Esophagus squamous epithelium (tissue), 5 donors: ENCODE measurements at places on chromosomes 2 and 18.

- no peak for DNase-seq
Observed at GRCh38 chr18:11411048-11411447, 198.3 kb upstream of the SLC35G4 start.

GRCh38 chr18:70296289-70296688 lies 7.4 kb downstream of the SOCS6 start:
- DNase-seq: no peak

DNA sequence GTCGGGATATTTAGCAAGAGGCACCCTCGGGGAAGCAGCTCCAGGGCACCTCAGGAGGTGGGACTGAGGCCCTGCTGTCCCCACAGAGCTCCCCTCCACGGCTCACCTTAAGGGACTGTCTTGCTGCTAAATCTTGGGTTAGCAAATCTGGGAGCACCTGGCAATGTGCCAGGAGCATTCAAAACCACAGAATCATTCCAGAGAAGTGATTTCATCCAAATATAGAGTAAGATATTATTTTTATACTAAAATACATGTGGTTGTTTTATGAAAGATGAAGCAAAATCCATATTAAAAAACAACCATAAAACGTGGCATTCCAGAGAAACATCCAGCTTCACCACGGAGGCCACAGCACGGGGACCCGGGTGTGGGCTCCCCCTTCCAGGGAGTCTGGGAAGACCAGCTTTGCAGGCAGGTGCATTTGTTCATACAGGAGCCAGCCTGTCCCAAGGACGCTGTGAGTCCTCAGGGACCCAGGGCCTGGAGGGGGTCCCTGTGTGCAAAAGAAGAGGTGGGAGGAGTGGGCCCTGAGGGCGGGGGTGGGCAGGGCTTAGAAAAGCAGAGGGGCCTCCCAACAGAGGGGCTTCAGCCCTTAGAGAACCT lies 16.3 kb downstream of the HS1BP3 start:
- no peak for DNase-seq

- no peak for DNase-seq
Observed at GRCh38 chr2:217958206-217958883, 44.5 kb downstream of the TNS1 start.

DNA sequence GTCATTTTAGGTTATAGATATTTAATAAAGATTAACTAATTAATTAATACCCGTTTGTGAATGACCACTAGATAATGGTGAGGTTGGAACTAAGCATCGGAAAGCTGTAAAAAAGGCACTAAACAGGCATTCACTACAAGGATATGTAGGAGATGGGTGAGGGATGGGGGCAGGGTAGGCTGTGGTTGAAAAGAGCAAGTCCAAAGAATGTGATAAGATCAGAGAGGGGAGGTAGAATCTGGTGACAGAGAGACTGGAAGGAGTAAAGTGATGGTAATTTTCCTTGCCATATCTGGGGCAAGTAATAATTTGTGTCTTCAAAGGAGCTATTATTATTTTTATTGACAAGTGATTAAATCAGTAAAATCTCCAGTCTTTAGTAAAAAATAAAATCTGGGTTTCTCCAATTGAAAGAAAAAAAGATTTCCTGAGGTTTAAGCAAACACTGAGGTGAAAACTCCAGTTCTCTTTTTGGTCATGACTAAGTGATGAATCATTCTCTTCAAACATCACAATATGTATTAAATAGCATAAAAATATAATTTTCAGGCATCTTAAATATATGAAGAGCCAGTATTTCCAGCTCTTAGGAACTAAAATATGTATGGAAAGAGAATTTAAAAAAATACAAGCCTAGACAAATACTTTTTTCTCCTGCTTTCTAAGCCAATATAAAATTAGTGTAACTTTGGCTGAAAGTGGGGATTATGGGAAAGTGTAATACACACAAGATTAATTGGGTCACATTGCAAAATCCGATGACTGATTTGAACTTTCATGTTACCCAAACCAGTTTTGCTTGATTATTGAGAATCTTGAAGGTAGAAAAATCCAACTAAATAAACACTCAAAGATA lies 259.1 kb upstream of the RBMS1 start:
- no peak for DNase-seq

- DNase-seq: peak; percentile 36
Observed at GRCh38 chr2:136131961-136132824, 14.2 kb upstream of the CXCR4 start.
